ENCODE measurements at places on chromosomes 12 and 14. TPM values are rescaled to one million over a fixed set of nuclear protein-coding genes. Genes with fewer than 3 reads are reported as not detected.
A peak's percentile ranks its signal among the peaks of the same experiment; 100 is the strongest.

The CPNE6 gene
- not detected for total RNA-seq

The RPL10L gene
- not detected for total RNA-seq

DNA sequence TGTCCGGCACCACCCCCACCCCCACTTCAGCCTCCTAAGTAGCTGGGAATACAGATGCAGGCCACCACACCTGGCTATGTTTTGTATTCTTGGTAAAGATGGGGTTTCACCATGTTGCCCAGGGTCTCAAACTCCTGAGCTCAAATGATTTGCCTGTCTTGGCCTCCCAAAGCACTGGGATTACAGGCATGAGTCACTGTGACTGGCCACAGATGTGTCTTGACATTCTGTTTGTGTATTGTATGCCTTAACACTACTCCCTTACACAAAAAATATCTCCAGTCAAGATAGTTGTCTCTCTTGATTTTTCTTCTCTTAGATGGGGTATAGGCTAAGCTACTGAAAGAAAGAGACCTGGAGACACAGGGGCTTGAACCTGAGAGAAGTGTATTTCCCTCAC lies 17.6 kb downstream of the CLEC14A start:
- H3K4me1 ChIP-seq, result no peaks in the 10 kb centered on the region
- H3K4me3 ChIP-seq, result no peak overlapping the region
- no peak for DNase-seq
- no peaks in the 10 kb centered on the region for H3K27me3 ChIP-seq

- peaks cover 3% of the 10 kb centered on the region for H3K36me3 ChIP-seq
- no peak for DNase-seq
- no peak overlapping the region for H3K4me3 ChIP-seq
- no peaks in the 10 kb centered on the region for H3K27me3 ChIP-seq
- H3K4me1 ChIP-seq, result peaks cover 31% of the 10 kb centered on the region
These were observed 56.5 kb downstream of the SUSD6 start for GRCh38 chr14:69667938-69668335.

The RNF10 gene
- total RNA-seq, result 80.8 TPM

GRCh38 chr14:68662392-68662791 lies 130.5 kb downstream of the ZFP36L1 start:
- peak; percentile 79 for DNase-seq
- H3K27me3 ChIP-seq, result no peaks in the 10 kb centered on the region
- no peak overlapping the region for H3K4me3 ChIP-seq

GRCh38 chr14:89040080-89040459 lies 215.6 kb downstream of the TTC8 start:
- H3K36me3 ChIP-seq, result no peaks in the 10 kb centered on the region
- no peak overlapping the region for H3K4me3 ChIP-seq
- H3K27ac ChIP-seq, result no peak overlapping the region

DNA sequence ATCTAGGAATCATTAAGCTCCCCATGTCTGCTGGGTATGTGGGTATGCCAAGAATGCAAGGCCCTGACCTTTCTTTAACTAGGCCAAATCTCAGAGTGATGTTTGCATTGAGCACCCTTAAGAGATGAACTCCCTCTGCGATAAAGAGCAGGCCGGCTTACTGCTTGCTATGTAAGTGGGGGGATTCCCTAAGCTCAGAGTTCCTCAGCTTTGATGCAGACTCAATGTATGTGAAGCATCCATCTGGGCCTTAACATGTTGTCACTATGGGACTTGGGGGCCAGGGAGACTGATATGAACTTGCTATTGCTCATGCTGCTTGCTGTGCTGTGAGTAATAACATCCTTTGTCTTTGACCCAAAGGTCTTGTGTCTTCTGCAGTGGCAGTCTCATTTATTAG lies 149.7 kb downstream of the C12orf75 start:
- H3K27ac ChIP-seq, result no peak overlapping the region
- H3K4me3 ChIP-seq, result no peak overlapping the region
- DNase-seq, result no peak

The STAT2 gene
- 63.4 TPM for total RNA-seq

The KRT6A gene
- total RNA-seq, result not detected

The PGF gene
- 30.2 TPM for total RNA-seq

The KRT85 gene
- total RNA-seq, result not detected

DNA sequence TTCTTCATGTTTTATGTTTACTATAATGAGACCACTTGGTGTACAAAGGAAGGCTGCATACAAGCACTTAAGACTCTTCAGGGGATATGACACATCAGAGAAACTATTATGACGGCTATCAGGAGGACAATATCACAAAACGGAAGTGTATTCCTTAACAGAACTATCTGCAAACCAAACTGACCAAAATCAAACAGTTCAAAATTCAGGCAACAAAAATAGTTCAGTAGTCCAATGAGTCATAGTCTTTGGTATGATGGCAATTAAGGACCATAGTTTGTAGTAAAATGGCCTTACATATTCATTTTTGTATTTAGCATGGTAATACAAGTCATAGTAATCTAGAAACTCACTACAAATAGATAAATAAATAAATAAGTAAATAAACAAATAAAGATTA lies 1638.7 kb upstream of the SEL1L start:
- H3K4me1 ChIP-seq, result no peaks in the 10 kb centered on the region
- DNase-seq, result no peak
- H3K27ac ChIP-seq, result no peak overlapping the region
- H3K4me3 ChIP-seq, result no peak overlapping the region

GRCh38 chr14:66237741-66238140 lies 248.4 kb upstream of the CCDC196 start:
- H3K4me3 ChIP-seq, result no peak overlapping the region
- no peak for DNase-seq
- no peaks in the 10 kb centered on the region for H3K4me1 ChIP-seq

The SLC35F4 gene
- total RNA-seq, result 0.22 TPM

The FITM1 gene
- 170 TPM for total RNA-seq

The KRT79 gene
- not detected for total RNA-seq

DNA sequence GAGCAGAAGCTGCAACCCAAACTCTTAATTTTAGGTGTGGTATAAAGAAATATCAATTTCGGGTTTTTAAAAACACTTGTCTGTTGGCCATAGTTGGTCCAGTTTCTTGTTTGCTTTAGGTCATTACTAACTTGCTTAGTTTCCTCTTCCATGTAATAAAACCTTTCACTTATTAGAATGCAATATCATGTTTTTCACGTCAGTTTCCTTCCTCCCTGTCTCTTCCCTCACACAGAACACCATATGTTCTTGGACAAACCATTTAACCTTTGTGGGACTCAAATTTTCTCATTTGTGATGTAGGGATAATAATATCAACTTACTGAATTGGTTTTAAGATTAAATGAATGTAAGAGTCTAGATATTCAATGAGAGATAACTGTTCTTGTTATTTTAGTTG lies 22.9 kb downstream of the PMCH start:
- no peaks in the 10 kb centered on the region for H3K27me3 ChIP-seq
- no peak overlapping the region for H3K4me3 ChIP-seq
- H3K4me1 ChIP-seq, result no peaks in the 10 kb centered on the region
- H3K36me3 ChIP-seq, result no peaks in the 10 kb centered on the region
- DNase-seq, result no peak
- no peak overlapping the region for H3K27ac ChIP-seq

DNA sequence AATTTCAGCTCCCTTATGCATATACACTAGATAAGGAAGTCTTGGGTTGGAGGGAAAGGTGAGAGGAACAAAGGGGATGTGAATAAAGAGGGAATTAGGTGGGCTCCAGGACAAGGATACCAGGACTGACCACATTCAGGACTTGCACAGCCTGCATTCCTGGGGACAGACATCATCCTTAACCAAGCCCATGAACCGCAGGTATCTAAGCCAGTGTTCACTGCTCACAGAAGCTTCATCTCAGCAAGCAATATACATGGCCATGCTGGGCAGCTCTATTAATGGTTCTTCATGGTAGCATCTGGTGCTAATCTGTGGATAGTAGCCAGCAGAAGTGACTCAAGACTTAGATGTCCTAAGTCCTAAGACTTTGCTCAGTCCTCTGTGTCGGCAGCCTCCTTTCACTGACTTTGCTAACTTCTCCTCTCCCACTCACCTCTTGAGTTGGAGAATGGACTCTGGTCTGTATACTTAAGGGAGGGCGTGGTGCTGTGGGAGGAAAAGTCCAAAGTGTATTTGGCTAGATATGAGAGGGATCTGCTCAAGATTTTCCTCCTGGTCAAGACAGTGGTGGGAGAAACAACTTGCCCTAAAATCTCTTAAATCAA lies 136.1 kb downstream of the ASCL1 start:
- no peak overlapping the region for H3K27ac ChIP-seq
- DNase-seq, result no peak
- no peaks in the 10 kb centered on the region for H3K4me1 ChIP-seq

DNA sequence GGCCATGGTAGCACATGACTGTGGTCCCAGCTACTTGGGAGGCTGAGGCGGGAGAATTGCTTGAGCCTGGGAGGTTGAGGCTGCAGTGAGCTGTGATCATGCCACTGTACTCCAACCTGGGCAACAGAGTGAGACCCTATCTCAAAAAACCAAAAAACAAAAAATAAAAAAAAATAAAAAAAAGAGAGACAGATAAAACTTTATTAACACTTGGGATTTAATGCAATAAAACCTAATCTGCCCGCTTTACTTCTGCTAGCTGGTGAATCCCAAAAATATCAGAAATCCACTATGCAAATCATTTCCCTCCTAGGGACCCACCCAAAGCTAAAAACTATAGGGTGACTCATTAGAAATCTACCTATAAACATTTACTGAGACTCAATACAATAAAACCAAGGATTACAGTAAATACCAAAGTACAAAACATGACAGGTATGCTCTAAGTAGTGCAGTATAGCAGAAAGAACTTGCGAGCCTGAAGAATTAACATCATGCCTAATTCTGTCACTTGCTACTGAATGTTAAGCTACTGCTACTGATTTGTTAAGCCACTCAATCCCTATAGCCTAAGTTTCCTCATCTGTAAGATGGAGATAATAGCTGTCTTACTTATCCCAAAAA lies 50.1 kb upstream of the STAC3 start:
- peaks cover 2% of the 10 kb centered on the region for H3K4me1 ChIP-seq
- peaks cover 42% of the 10 kb centered on the region for H3K36me3 ChIP-seq
- H3K4me3 ChIP-seq, result no peak overlapping the region
- H3K27ac ChIP-seq, result no peak overlapping the region
- no peak for DNase-seq
- H3K27me3 ChIP-seq, result no peaks in the 10 kb centered on the region

DNA sequence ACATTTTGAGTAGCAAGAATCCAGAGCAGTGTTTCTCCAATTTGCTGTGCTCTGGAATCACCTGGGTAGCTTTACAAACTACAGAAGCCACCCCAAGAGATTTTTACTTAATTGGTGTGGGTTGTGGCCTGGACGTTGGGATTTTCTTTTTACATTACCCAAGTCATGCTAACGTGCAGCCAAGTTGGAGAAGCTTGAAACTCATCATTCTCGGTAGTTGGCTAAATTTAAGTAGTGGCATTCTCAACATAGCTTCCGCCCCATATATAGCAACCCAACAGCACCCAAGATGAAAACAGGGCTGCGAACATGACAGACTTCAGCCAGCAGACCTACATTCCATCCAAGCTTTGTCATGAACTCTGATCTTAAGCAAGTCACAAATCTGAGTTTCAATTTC lies 25.0 kb downstream of the DAD1 start:
- DNase-seq, result no peak
- H3K27ac ChIP-seq, result no peak overlapping the region
- no peak overlapping the region for H3K4me3 ChIP-seq
- H3K36me3 ChIP-seq, result peaks cover 31% of the 10 kb centered on the region

The LBHD2 gene
- total RNA-seq, result 0.09 TPM

GRCh38 chr14:53306911-53307310 lies 153.8 kb upstream of the DDHD1 start:
- peak; percentile 48 for DNase-seq
- H3K27me3 ChIP-seq, result no peaks in the 10 kb centered on the region
- peak overlapping the region; percentile 6 for H3K27ac ChIP-seq
- peaks cover 17% of the 10 kb centered on the region for H3K4me1 ChIP-seq
- no peaks in the 10 kb centered on the region for H3K36me3 ChIP-seq

DNA sequence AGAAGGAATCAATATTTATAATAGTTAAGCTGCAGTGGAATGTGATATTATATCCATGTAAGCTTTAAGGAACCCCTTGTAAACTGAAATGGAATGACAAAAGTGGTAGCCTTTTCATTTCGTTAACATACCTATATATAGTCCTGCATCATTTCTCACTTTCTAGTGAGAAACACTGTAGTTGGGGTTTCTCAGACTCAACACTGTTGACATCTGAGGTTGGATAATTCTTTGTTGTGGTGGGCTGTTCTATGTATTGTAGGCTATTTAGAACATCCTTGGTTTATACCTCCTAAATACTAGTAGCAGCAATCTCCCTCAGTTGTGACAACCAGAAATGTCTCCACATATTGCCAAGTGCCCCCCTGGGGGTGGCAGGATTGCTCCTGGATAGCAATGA lies 79.1 kb downstream of the RAD52 start:
- no peak overlapping the region for H3K4me3 ChIP-seq
- no peak for DNase-seq
- H3K27ac ChIP-seq, result no peak overlapping the region
- H3K36me3 ChIP-seq, result peaks cover 23% of the 10 kb centered on the region
- H3K4me1 ChIP-seq, result no peaks in the 10 kb centered on the region
- H3K27me3 ChIP-seq, result no peaks in the 10 kb centered on the region

DNA sequence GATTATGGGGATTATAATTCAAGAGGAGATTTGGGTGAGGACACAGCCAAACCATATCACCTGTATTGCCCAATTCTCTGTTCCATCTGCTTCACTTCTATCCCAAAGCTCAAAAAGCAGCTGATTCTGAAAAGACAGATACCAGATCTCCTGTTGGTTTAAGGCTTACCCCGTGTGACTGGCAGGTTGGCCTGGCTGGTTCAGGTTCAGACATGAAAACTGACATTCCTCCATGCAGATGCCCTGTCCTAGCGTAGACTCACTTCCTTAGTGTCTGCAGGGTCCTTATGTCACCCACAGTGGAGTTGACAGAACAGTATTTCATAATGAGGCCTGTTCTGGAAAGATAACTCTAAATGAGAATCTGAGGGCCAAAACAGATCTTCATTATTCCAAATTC lies 61.1 kb upstream of the FLRT2 start:
- H3K36me3 ChIP-seq, result no peaks in the 10 kb centered on the region
- no peaks in the 10 kb centered on the region for H3K27me3 ChIP-seq
- H3K4me1 ChIP-seq, result peaks cover 5% of the 10 kb centered on the region

GRCh38 chr12:115828168-115828567 lies 449.3 kb downstream of the MED13L start:
- no peak overlapping the region for H3K4me3 ChIP-seq
- H3K27me3 ChIP-seq, result peaks cover 2% of the 10 kb centered on the region
- DNase-seq, result no peak
- H3K36me3 ChIP-seq, result no peaks in the 10 kb centered on the region
- H3K27ac ChIP-seq, result no peak overlapping the region

GRCh38 chr12:25801734-25802133 lies 156.7 kb upstream of the RASSF8 start:
- H3K36me3 ChIP-seq, result no peaks in the 10 kb centered on the region
- no peak overlapping the region for H3K27ac ChIP-seq
- H3K4me1 ChIP-seq, result no peaks in the 10 kb centered on the region
- H3K4me3 ChIP-seq, result no peak overlapping the region
